Activated naive CD4-positive, alpha-beta T cell (primary cell): ENCODE measurements at places on chromosomes 16 and 17.
A peak's percentile ranks its signal among the peaks of the same experiment; 100 is the strongest.

DNA sequence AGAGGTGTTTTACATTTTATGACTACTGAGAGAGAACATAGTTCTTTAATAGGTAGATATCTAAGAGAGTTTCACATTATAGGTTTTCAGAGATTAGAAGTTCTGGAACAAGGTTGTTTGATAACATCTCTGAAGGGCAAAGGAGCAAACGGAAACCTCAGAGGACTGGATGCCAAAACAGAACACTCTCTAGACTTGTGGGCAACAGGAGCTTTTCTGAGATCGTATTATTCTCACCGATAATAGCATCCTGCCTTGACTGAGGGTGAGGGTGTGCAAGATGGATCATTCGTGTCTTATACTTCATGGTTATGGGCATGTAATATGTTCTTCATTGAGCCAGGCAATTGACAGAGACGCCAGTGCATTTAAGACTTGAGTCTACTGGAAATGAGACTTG is 234.8 kb downstream of the IRX3 start:
- no peak for DNase-seq

DNA sequence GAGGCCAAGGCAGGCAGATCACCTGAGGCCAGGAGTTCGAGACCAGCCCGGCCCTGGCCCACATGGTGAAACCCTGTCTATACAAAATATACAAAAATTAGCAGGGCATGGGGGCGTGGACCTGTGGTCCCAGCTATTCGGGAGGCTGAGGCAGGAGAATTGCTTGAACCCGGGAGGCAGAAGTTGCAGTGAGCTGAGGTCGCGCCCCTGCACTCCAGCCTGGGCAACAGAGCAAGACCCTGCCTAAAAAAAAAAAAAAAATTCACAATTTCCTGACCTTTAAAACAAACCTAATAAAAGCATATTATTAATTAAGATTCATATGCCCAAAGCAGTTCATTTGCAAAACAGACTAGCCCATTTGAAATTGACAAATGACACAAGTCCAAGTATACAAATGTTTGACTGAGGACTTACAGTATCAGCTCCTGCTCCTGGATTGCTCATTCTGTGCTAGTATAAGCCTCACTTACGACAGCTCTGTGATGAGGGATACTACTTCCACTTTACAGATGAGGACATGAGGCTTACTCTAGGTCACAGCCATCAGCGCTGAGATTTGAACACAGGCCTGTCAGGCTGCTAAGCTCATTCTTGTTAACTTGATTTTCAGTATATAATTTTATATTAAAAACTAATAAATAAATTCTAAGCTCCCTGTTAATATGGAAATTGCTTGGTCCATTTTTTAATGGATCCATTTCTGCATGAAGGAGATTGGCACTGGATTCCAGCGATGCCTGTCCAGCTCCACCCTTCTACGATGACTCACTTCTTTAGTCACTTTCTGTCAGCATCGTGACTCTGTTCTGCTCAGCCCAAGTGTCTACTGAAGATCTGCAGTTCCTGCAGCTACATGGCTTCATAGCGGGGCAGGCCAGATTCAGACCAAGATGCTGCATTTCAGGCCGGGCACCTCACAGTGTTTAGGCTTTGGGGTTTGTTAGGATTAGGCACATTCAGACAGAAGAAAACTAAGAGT is 88.2 kb downstream of the WDR59 start:
- DNase-seq: no peak

DNA sequence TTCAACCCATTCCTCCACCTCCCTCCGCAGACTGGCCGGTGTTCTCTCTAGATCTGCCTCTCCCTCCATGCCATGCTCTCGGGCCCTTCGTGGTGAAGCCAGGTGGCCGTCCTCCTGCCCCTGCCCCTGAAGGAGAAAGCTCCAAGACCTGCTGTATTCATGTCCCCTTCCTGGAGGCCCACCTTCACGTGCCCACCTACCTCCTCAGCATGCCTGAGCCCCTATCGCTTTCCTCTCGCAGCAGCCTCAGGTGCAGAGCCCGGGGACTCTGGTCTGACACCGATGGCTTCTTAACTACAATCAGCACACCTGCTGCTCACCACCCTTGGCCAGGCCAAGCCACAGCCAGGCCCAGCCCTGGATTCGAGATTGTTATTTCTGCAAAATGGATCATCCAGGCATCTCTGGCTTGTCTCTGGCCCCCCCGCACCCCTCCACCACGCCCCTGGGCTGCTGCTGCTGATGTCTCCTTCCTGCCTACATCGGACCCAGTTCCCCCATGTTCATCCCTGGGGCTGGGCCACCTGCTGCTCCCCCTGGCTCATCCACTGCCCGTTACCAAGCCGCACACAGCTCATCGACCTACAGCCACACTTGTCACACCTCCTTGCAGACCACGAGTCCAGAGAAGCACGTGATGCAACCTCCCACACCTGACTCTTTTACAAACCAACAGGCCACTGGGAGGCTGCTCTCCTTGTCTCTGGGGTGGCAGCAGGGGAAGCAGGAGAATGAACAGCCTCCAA is 32.5 kb upstream of the TNFRSF13B start:
- DNase-seq: no peak

DNA sequence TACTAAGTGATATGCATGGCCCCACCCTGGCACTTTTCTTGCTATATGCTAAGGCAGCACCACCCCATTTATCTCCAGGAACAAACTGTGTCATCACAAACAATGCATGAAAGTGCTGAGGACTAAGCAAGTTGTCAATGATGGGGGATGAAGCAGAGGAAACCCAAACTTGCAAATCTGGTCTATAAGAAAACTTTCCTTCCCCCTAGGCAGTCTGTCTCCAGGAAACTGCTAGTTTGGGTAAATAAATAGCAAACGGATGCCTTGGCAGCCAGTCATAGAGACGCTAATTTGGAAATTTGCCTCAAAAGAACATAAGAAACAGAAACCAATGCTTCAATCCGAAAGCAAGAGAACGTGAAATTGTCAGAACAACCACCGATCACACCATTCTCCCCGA is 5.6 kb upstream of the HSBP1 start:
- DNase-seq: no peak

GRCh38 chr16:21339941-21340340 is 61.9 kb upstream of the CRYM start:
- no peak for DNase-seq

GRCh38 chr17:31297090-31297489 is at the start of gene OMG:
TSS of gene OMG (minus strand) at chr17:31297239. CDS start at chr17:31296331, 908 bp downstream.
- no peak for DNase-seq

- no peak for DNase-seq
Measured at GRCh38 chr17:39631403-39631802, 4.7 kb downstream of the PPP1R1B start.

- DNase-seq: no peak
Measured at GRCh38 chr17:38320482-38320881, 23.3 kb downstream of the GPR179 start.

GRCh38 chr16:50224286-50224685 is 42.1 kb upstream of the ADCY7 start:
- DNase-seq: no peak

DNA sequence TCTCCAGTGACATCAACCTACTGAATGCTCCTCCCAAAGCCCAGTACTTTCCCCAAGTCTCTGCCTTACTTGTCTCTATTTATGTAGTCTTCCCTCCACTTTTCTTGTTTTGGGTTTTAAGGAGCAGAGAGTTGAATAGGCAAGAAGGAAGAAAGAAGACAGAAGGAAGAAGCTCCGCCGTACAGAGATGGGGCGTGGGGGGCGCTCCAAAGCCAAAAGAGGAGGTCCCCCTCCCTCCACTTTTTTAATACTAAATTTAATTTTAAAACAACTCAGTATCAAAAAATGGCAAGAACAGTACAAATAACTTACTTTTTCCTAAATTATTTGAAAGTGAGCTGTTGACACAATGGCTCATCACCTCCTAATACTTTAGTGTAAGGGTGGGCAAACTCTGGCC is 4.6 kb downstream of the EFTUD2 start:
- no peak for DNase-seq

- DNase-seq: peak; percentile 10
Measured at GRCh38 chr17:50630524-50631194, 4.0 kb upstream of the ABCC3 start.

DNA sequence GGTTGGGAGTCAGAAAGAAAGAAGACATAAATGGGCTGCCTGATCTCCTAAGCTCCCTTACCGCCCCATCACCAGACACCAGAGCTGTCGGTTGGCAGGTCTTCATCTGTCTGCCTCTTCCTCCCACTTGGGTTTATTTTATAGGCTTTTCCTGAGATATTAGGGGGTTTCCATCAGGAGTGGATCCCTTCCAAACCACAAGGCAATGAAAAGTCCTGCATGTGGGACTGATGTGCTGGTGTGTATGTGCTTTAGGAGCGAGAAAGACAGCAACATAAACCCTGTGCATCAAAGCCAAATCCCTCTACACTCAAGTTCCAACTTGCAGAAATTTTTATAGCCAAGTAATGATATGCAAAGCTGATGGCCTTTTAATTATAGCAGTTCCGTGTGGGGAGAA is 389.5 kb downstream of the SLC39A11 start:
- DNase-seq: no peak

GRCh38 chr16:61926766-61927165 is 109.5 kb downstream of the CDH8 start:
- DNase-seq: no peak

DNA sequence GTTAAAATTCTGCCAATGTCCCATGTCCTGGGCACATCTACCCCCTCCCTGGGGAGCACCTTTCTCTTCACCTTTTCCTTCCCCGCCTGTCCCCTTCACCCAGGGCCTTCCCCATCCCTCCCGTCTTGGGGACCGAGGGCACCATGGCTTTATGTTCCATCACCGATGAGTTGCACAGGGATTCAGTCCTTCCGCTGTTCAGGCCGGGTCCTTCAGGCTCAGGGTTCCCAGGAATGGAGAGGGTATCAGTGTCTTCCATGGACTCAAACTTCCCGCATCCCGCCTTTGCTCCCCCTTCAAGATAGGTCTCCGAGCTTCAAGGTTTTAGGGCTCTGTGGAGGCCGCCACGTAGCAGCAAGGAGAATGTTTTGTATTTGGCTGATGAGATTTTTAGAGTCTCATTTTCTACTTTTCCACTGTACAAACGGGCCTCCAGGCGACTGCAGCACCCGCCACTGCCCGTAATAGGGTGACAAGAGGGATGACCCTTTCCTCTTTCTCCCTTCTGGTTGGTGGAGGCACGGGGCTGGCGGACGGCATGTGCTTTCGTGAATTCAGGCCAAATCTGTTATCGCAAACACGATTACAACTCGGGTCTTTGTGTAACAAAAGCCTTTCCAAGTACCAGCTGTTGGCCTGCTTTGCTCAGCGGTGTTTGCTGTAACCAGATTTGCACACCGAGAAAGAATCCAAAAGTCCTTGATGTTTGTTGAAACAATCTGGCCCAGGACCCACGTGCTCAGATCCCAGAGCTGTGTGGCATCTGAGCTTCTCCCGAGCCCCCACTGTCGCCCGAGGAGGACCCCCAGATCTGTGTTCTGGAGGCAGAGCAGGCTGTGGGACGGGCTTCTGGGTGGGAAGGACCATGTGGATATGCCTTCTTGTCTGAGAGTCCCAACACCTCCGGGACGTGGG is 236.3 kb downstream of the SEC14L1 start:
- no peak for DNase-seq

DNA sequence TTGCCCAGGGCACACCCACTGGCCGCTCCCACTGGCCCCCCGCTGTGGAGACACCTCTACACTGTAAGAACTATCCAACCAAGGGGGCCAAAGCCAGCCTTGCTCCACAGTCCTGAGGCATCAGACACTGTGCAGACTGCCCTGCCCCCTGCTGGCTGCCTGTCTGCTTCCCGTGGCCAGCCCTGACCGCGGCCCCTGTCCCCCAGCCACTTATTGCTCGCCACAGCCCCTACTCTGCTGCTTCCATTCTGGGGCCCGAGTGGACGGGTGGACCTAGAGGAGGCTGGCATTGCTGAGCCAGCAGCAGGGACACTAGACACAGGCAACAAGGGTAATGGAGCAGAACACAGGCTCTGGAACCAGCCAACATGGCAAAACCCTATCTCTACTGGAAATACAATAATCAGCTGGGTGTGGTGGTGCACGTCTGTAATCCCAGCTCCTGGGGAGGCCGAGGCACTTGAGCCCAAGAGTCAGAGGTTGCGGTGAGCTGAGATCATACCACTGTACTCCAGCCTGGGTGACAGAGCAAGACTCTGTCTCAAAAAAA is 19.7 kb upstream of the LRRC37A3 start:
- DNase-seq: peak; percentile 19

GRCh38 chr17:72516772-72517399 is 396.1 kb downstream of the SOX9 start:
- DNase-seq: no peak

DNA sequence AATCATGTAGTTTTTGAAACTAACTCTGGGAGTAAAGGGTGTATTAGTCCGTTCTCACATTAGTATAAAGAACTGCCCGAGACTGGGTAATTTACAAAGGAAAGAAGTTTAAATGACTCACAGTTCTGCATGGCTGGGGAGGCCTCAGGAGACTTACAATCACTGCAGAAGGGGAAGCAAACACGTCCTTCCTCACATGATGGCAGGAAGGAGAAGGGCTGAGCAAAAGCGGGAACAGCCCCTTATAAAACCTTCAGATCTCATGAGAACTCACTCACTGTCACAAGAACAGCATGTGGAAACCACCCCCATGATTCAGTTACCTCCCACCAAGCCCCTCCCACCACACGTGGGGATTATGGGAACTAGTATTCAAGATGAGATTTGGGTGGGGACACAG is 256.5 kb upstream of the TNRC6C start:
- DNase-seq: no peak

- no peak for DNase-seq
Measured at GRCh38 chr16:49332589-49333258, 40.9 kb upstream of the C16orf78 start.

- no peak for DNase-seq
Measured at GRCh38 chr16:15672514-15673167, 22.6 kb downstream of the NDE1 start.

GRCh38 chr16:693766-694165 is 3.6 kb upstream of the WDR24 start:
- DNase-seq: no peak

- no peak for DNase-seq
Measured at GRCh38 chr17:12230481-12231354, 210.0 kb downstream of the MAP2K4 start.

DNA sequence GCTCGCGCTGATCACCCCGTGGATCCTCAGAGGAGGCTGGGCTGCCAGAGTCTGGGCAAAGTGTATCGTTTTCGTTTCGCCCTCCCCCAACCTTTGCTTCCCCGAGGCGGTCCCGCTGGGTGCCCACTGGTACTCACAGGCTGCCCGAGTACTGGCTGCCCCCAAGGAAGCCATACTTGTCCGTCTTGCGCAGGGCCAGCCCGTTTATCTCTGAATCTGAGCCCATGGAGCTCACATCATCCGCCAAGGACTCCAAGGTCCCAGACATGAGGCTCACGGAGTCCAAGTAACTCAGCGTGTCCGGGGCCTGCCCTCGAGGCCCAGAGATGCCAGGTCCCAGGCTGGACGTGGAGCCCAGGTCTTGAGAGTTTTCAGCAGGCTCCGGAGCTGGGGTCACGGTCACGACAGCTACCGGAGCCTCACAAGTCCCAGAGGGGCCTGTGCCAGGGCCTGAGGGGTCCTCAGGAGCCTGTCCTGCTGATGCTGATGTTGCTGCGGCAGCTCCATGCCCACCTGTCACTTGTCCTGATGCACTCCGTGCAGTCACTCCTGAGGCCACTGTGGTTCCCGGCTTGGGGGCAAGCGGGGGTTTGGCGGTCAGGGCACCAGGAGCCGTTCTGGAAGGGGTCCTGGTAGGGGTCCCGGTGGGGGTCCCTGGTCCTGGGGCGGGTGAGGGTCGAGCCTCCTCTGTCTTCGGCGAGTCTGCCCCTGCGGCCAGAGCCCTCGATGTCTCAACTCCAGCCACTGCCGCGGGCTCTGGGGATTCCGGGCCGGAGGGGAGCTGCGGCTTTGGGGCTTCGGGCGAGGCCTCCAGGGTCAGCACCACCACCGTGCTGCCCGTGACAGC is 980 bp downstream of the TBC1D10B start:
- DNase-seq: no peak
